ENCODE measurements at places on chromosomes 6 and 20. TPM values are rescaled to one million over a fixed set of nuclear protein-coding genes. Genes with fewer than 3 reads are reported as not detected.

Gene EEF1A2
- 12.1 TPM for total RNA-seq

Gene COL19A1
- 1.5 TPM for total RNA-seq

- H3K27ac ChIP-seq, result no peak overlapping the region
- H3K4me1 ChIP-seq, result peaks cover 12% of the 10 kb centered on the region
- no peaks in the 10 kb centered on the region for H3K36me3 ChIP-seq
Observed at GRCh38 chr6:43980004-43980795, 147.1 kb downstream of the MRPL14 start.

- H3K4me1 ChIP-seq, result peaks cover 19% of the 10 kb centered on the region
- no peaks in the 10 kb centered on the region for H3K27me3 ChIP-seq
- no peak overlapping the region for H3K4me3 ChIP-seq
- H3K27ac ChIP-seq, result no peak overlapping the region
- peak; percentile 42 for DNase-seq
Observed at GRCh38 chr6:31175971-31176370, 5.5 kb upstream of the POU5F1 start.
